Urothelium cell line (cell line): ENCODE measurements at places on chromosomes 3 and 15.
A peak's percentile ranks its signal among the peaks of the same experiment; 100 is the strongest.

DNA sequence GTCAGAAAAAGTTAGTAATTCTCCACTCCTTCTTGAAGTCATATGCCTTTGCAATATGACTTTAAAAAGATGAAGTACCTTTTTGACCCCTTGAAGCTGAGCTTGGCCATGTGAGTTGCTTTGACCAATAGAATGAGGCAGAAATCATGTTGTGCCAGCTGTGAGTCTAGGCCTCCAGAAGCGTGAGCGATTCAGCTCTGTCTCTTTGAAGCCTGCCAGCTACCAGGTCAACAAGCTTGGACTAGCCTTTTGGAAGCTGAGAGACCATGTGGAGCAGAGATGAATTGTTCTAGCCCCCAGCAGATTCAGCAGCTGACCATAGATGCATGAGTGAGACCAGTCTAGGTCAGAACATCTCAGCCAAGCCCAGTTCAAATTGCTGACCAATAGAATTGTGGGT lies 69.8 kb upstream of the EOMES start:
- DNase-seq: no peak

- DNase-seq: no peak
Observed at GRCh38 chr3:177729956-177730681, 532.8 kb upstream of the TBL1XR1 start.

DNA sequence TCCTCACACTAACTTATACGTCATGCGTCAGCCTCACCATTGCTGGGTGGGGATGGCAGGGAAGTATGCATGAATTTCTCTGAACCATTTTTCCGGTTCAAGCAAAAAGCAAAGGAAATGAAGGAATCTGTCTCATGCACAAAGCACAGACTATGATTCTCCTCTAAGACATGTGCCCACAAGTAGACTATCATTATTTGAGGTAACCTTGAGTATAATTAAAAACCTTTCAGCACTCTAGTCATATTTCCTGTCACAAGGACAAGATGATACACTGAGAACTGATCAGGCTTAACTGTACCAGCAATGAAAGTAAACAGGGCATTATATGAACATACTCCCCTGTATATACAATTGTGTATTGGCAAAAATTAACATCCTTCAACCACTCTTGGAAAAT lies 56.7 kb upstream of the TSC22D2 start:
- DNase-seq: no peak

DNA sequence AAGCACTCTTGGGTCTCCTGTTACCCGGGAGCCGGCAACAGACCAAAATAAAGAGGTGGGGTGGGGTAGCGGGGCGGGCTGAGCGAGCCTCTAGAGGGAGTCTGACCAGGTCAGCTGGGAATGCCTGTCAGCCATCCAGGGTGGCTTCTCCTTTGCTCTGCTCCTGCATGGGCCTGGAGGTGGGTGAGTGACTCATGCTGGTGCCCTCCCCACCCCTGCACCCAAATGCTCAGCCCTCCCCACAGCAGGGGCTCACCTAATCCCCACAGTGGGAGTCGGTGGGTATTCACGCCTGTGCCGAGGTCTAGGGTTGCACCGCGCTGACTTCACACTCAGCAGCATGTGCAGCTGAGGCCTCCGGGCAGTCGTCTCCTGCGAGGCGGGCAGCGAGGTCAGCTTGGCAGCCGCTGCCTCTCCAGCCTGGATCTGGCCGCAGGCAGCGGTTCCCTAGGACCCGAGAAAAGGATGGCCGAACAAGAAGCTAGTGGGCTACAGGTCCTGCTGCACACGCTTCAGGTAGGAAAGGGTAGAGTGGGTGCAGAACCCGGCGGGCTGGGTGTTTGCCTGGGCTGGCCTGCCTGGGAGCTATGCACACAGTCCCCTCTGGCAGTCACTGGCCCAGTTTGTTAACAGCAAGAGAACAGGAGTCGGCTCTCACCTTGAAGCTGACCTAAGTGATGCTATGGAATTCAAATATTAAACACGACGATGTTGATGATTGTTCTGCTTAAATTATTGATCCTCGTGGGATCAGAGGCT lies at the start of gene AGBL1:
TSS of gene AGBL1 (plus strand) at position 364 of the 759 bp plus-strand sequence.
- DNase-seq: no peak

DNA sequence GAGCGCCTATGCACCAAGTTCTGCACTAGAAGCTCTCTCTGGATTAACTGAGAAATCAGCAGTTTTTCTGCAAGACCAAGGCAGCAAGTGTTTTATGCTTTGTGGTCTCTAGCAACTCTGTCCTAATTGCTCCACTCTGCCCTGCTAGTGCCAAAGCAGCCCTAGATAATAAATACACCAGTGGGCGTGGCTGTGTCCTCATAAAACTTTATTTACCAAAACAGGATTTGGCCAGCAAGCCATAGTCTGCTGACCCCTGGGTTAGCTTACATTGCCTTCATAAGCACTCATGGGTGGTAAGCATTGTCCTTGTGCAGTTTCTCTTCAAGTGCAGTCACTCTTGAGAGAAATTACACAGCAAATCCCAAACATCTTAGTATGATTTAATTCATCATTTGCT lies 30.7 kb upstream of the SLC24A5 start:
- no peak for DNase-seq

- no peak for DNase-seq
Observed at GRCh38 chr3:197753263-197753662, 3.6 kb downstream of the FYTTD1 start.

- DNase-seq: no peak
Observed at GRCh38 chr15:87582169-87582568, 674.4 kb downstream of the NTRK3 start.

DNA sequence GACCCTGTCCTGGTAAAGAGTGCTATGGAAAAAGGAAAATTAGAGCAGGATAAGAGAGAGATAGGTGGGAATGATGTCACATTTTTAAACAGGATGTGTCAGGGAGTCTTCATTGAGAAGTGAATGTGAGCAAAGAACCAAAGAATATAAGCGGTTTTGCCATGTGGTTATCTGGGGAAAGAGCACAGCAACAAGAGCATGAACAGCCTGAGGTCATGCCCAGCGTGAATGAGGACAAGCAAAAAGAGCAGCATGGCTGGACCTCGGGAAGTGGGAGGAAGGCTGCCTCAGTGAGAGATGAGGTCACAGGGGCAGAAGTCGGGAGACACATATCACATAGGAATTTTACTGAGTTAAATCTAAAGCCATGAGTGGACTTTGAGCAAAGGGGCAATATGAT lies 82.8 kb upstream of the HES1 start:
- no peak for DNase-seq

DNA sequence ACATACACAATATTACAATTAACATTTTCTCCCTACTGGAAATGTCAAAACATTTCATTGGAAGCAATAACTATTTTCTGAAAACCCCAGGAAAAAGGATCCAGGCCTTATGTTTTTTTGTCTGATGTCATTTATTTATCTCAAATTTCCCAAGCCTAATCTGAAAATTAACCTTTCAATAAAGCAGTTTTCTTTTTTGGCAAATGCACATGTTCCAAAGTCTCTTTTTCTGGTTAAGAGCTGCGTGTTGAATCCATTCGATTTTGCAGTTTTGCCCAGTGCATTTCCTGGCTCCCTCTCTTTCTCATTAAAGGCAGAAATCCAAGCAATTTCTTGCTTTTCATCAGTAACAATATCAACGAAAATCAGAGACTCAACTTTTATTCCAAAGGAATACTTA lies 222.3 kb downstream of the NR1D2 start:
- DNase-seq: no peak

DNA sequence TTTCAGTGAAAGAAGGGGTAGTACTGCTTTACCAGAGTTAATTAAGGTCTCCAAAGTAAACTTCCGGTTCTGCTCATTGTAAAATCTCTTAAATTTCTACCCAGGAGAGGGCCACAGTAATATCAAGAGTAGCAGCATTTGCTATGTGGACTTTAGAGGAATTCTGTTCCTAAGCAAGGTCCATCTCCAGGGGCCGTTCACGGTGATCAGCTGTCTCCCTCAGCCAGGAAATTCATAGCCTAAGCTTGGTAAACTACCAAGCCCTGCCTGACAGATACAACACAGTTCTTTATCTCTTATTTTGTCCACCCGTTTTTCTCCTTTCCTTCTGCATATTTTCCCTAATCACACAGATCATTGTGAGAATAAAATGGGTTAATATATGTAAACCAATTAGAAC lies 2.3 kb downstream of the DUT start:
- DNase-seq: no peak

DNA sequence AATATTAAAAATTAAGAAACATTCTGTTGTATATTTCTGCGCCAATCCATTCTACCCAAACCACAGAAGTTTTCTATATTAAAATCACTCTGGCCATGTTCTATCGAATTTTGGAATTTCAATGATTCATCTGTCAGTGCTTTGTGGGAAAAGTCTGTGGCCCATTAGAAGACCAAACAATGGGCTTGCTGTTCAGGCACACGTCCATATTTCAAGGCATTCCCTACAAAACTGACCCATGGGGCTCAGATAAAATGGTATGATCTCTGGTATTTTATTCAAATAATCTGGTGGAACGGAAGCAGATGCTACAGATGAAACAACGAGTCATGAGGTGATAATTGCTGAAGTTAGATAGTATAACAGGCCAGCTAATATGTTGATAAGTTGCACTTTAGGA lies 12.4 kb downstream of the NPHP3 start:
- no peak for DNase-seq

DNA sequence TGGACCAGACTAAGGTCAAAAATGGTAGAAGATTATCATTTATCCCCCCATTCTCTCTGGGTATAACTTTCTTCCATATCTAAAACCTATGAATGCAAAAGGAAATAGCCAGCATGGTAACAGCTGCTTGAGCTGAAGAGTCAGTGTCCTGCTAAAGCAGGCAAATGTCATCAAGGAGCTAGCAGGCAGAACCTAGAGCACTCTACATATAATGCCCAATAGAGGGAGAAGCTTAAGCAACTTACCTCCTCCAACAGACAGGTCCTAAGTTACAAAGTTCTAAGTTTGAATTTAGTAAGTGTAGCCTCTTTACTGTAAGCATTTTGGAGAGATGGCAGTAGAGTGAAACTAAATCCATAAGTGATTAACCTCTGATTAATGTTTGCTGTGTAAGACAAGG lies 7.7 kb downstream of the RAF1 start:
- DNase-seq: no peak

- no peak for DNase-seq
Observed at GRCh38 chr15:27706300-27706699, 392.8 kb downstream of the OCA2 start.

- peak; percentile 77 for DNase-seq
Observed at GRCh38 chr3:133927540-133928066, 31.9 kb upstream of the RAB6B start.

GRCh38 chr3:277873-278272 lies 81.3 kb downstream of the CHL1 start:
- no peak for DNase-seq

- DNase-seq: no peak
Observed at GRCh38 chr3:12234192-12234591, 54.7 kb upstream of the PPARG start.

DNA sequence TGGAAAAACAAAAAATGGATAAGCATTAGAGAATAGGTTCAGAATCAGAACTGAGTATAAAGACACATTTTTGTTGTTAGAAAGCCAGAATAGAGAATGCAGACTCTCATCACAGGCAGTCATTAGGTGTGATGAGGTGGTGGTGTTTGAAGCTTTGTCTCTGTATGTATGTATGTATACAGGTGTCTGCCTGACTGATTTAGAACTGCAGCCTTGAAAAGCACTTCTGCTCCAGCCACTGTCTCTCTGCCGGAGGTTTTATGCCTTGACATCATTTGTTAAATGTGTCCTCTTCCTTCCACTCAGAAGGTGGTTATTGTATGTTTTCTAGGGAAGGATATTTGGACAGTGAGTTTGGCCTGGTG lies 80.7 kb upstream of the ZBED2 start:
- no peak for DNase-seq

DNA sequence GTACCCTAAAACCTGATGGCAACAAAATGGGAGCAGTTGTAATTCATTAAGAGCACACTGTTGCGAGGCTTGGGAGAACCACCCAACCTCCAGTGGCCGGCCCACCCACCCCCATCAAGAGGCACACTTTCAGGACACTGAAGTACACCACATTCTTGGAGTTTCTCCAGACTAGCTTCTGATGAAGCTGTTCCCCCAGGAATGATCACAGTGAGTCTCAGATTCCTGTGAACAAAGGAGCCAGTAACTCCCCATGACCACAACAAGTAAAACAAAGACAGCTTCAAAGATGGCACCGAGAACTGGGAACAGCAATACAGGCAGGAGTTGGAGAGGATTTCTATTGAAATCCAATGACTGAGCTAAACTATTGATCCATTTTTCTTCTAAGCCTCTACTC lies 126.0 kb downstream of the ST8SIA2 start:
- DNase-seq: no peak

DNA sequence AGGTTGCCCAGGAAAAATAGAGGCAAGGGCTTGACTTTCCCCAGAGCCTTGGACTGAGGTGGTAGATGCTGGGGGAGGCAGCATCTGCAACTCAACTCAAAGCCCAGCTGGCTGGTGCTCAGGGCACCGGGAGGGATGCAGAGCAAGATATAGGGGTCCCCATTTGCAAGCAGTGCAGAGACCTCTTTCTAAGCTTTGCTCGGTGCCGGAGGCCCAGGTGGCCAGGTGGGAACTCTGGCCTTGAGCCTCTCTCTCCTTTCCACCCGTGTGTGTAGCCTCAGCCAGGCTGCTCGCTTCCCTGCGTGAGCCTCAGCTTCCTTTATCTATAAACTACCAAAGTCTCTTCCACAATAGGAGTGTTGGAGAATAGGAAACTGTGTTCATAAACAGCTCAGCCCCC lies 36.5 kb downstream of the SLC6A6 start:
- DNase-seq: no peak

GRCh38 chr3:64138656-64139375 lies 86.5 kb downstream of the PRICKLE2 start:
- no peak for DNase-seq

GRCh38 chr3:53103397-53104296 lies 26.6 kb downstream of the RFT1 start:
- no peak for DNase-seq

- DNase-seq: no peak
Observed at GRCh38 chr15:99257107-99257750, 5.9 kb downstream of the LRRC28 start.

DNA sequence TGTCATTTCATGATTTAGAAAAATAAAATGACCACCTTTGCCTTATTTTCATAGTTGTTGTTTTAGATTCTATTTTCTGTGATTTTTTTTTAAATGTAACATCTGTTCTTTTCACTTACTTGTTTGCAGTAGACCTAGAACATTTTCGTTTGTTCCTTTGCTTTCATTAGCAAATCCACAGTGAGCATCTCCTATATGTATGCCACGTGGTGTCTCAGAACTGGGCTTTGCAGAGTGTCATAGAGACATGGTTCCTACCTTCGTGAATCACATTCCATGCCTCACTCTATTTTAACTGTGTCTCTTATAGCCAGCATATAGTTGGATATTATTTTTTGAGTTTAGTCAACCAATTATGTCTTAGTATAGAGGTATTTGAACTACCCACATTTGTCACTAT lies 118.2 kb downstream of the KLF13 start:
- DNase-seq: no peak

DNA sequence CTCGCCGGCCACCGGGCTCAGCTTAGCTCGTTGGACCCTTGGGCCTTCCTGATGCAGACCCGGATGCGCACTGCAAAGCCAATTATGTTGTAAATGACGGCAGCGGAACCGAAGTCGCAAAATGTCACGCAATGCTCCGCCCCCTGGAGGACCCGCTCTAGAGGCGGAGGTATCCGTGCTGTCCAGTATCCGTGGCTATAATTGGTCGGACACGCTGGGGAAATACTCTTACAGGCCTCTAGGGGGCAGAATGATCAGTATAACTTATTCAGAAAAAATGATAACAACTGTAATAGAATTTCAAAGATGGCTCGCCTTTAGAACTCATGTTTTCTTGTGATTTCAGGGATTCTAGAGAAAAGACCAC lies at the start of gene PRR23B:
TSS of gene PRR23B (minus strand) at position 59 of the 367 bp plus-strand sequence. CDS start 265 bp downstream, outside the sequence.
- no peak for DNase-seq
